Uterus (tissue), 4 donors: ENCODE measurements at places on chromosomes 2 and 18. TPM values are rescaled to one million over a fixed set of nuclear protein-coding genes. Genes with fewer than 3 reads are reported as not detected.

GRCh38 chr2:160394153-160394552 is 99.5 kb downstream of the RBMS1 start:
- peaks cover 1% of the 10 kb centered on the region for H3K4me1 ChIP-seq
- no peaks in the 10 kb centered on the region for H3K36me3 ChIP-seq
- no peak overlapping the region for H3K4me3 ChIP-seq
- DNase-seq = no peak
- H3K27me3 ChIP-seq = no peaks in the 10 kb centered on the region

GRCh38 chr2:239666053-239666854 is 265.4 kb upstream of the HDAC4 start:
- no peak for DNase-seq
- H3K36me3 ChIP-seq = no peaks in the 10 kb centered on the region
- H3K27ac ChIP-seq = no peak overlapping the region
- no peaks in the 10 kb centered on the region for H3K27me3 ChIP-seq

GRCh38 chr2:231174211-231174651 is 24.2 kb upstream of the ARMC9 start:
- H3K4me3 ChIP-seq = no peak overlapping the region
- no peaks in the 10 kb centered on the region for H3K4me1 ChIP-seq
- H3K27me3 ChIP-seq = no peaks in the 10 kb centered on the region
- no peaks in the 10 kb centered on the region for H3K36me3 ChIP-seq
- peak overlapping the region; percentile 78 for H3K27ac ChIP-seq

Gene LRRTM1
- total RNA-seq = not detected

Gene FBXO36
- 8.8 TPM for total RNA-seq

DNA sequence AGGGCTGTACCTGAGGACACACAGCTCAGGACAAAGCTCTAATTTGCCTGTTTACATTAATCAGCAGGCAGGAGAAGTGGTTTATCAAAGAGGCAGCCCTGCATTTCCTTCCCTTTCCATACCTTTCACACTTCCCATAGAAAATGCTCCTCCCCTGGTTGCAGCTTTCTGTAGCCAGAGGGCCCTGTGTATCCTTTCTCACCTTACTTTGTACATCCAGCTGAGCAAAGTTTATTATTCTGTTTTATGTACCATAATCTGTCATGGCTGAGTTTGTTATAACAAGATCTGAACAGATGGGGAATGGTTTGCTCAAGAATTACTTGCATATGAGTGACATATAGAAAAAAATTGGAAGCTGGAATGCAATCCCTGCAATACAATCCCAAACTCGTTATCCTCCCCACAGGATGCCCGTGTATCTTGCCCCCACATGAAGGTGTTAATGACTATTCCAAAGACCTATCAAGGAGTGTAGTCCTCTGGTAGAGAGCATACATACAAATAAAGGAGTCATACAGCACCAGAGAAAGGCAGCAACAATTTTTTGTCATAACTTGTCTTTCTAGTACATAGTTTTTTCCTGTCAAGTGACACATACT is 1025.8 kb upstream of the KLHL29 start:
- no peaks in the 10 kb centered on the region for H3K36me3 ChIP-seq
- no peak for DNase-seq
- H3K4me1 ChIP-seq = no peaks in the 10 kb centered on the region
- no peaks in the 10 kb centered on the region for H3K27me3 ChIP-seq

Gene IL36G
- total RNA-seq = not detected

DNA sequence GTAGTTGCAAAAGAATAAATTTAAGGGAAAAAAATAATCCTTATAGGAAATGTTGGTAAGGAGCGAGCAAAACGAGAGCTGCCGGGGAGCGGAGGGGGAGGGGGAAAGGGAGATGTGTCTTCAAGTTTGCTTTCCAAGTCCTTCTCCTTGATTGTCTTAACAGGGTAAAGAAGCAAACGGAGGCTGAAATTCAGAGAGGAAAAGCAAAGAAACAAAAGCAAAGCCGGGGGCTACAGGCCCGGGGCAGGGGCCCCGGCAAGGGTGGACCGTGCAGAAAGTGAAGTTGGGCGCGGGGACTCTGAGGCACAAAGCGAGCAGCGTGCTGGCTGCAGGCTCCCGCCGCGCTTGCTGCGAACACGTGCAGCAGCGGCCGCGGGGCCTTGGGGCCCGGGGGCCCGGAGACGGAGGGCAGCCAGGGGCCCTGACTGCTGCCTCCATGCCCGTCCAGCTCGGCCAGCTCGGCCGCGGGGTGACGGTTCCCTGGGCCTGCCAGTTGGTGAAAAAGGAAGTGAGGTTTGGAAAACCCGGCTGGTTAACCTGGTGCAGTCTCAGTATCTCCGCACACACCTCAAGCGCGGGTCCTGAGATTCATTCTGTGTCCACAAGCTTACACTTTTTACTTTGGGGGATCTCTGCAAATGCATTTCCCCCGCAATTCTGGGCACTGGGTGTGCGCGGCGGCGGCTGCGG is 4.1 kb downstream of the BCL11A start:
- H3K4me3 ChIP-seq = peak overlapping the region; percentile 26
- DNase-seq = no peak
- H3K4me1 ChIP-seq = no peaks in the 10 kb centered on the region
- no peaks in the 10 kb centered on the region for H3K36me3 ChIP-seq
- H3K27ac ChIP-seq = no peak overlapping the region
- H3K27me3 ChIP-seq = peaks cover 7% of the 10 kb centered on the region

Gene B3GNT2
- 25.3 TPM for total RNA-seq

GRCh38 chr2:15687720-15688119 is 96.1 kb downstream of the DDX1 start:
- H3K4me3 ChIP-seq = no peak overlapping the region
- no peaks in the 10 kb centered on the region for H3K27me3 ChIP-seq
- H3K4me1 ChIP-seq = no peaks in the 10 kb centered on the region
- no peak for DNase-seq

- peaks cover 20% of the 10 kb centered on the region for H3K27me3 ChIP-seq
- H3K27ac ChIP-seq = no peak overlapping the region
- DNase-seq = no peak
- H3K4me3 ChIP-seq = no peak overlapping the region
Observed at GRCh38 chr18:57353940-57354461, 1.6 kb downstream of the ST8SIA3 start.

GRCh38 chr2:230924092-230924469 is 961 bp downstream of the GPR55 start:
- no peak for DNase-seq
- no peaks in the 10 kb centered on the region for H3K4me1 ChIP-seq
- H3K27ac ChIP-seq = no peak overlapping the region
- no peaks in the 10 kb centered on the region for H3K36me3 ChIP-seq
- no peak overlapping the region for H3K4me3 ChIP-seq
- no peaks in the 10 kb centered on the region for H3K27me3 ChIP-seq

Gene CYBRD1
- 208 TPM for total RNA-seq

GRCh38 chr2:106563195-106563594 is 76.0 kb downstream of the CD8B2 start:
- H3K4me1 ChIP-seq = no peaks in the 10 kb centered on the region
- H3K27me3 ChIP-seq = no peaks in the 10 kb centered on the region
- peak overlapping the region; percentile 53 for H3K27ac ChIP-seq
- H3K4me3 ChIP-seq = no peak overlapping the region
- DNase-seq = no peak
- H3K36me3 ChIP-seq = no peaks in the 10 kb centered on the region
